ENCODE measurements at places on chromosomes 12 and 14.

GRCh38 chr12:75478116-75478794, 2.3 kb upstream of the GLIPR1 start:
- DNase-seq = no peak

DNA sequence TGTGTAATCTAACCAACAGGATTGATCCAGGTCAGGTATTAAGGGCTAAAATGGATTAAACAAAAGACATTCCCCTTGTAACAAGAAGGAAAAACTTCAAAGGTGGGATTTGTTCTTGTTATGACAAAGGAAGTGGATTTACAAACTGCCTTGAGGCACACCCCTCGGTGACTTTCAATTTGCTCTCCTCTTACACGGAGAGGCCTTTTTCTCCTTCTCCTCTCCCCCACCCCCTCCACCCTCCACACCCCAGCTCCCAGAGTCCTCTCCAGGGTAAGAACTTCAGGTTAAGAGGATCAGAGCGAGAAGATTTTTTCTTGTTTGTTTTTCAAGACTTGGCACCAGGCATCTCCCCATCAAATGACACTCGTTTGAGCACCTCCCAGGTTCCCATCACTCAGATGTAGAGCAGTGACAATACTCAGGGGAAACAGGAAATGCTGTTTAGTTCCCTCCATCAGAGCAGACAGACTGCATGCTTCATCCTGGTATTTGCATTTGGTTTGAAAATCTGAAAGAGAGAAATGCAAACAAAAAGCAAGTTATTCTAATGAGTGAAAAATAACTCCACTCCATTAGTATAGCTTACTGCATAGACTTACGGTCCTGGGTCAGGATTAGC, 77.6 kb upstream of the TMEM260 start:
- no peak for DNase-seq

GRCh38 chr12:107955966-107956643, 173.0 kb upstream of the WSCD2 start:
- DNase-seq = peak; percentile 7

- no peak for DNase-seq
Measured at GRCh38 chr14:104007121-104007520, 64.8 kb upstream of the RD3L start.

DNA sequence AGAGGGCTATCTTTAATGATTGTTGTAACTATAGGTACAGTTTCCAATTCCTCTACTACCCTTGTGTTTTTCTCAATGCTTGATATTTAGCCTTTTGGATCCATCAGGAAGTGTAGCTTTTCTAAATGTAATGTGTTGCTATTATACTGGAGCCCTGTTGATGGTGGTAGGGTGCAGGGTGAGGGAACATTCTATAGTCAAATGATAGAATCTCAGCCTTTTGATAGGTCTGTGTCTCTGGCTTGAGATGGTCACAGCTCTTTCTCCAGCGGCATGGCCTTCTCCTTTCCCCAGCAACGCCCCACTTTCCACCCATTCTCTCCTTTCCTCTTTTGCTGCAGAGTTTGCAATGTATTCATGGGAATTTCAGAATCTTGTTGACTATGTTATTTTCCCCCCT, 398.6 kb downstream of the RERGL start:
- DNase-seq = no peak

- peak; percentile 71 for DNase-seq
Measured at GRCh38 chr14:74501135-74501614, 7.6 kb downstream of the ISCA2 start.

GRCh38 chr12:38697289-38697688, 208.1 kb downstream of the CPNE8 start:
- no peak for DNase-seq

DNA sequence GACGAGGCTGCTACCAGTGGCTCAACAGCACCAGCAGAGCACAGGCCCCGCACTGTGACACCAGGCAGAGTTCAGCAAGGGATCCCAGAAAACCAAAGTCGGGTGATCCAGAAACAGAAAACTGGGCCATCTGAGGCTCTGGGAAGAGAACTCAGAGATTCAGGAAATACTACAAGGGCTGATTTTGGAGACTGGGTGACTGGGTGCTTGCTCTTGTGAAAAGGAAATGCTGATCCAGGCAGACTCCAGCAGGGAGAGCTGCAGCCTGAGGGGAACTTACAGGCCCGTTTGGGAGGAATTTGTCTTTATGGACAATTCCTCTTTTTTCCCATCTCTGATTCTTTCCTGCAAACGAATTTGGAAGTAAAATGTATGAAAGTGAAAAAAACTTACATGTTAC, 28.2 kb downstream of the FOXN3 start:
- no peak for DNase-seq

DNA sequence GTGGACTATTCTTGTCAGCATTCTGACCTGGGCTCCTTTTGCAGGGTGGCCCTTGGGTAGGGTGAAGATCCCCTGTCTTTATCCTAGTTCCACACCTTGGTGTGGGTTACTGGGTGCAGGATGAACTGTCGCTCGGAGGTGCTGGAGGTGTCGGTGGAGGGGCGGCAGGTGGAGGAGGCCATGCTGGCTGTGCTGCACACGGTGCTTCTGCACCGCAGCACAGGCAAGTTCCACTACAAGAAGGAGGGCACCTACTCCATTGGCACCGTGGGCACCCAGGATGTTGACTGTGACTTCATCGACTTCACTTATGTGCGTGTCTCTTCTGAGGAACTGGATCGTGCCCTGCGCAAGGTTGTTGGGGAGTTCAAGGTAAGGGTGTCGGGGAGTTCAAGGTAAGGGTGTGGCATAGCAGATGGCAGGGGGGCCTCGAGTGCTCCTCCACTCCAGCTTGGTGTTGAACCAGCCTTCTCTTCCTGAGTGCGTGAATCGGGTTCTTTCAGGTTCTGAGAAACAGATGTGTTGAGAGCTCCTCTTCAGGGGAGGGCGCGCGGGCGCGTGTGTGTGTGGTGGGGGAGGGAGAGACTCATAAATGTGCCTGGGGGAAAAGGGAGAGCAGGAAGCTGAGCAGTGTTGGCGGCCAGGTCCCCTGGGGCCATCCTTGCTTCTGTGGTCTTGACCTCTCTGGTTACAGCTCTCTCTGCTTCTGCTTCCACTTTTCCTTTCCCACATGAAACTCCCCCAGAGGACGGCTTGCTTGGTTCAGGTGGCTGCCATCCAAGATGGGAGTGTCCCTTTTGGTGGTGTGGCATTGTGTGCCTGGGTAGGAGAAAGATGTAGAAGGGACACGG, 4.0 kb downstream of the ATG101 start:
- no peak for DNase-seq

- DNase-seq = no peak
Measured at GRCh38 chr12:57837864-57838562, 8.5 kb downstream of the CTDSP2 start.

GRCh38 chr12:92271341-92271740, 125.7 kb upstream of the BTG1 start:
- no peak for DNase-seq

- DNase-seq = peak; percentile 49
Measured at GRCh38 chr14:60722357-60723115, 1.6 kb downstream of the SIX4 start.

- no peak for DNase-seq
Measured at GRCh38 chr12:96347130-96347699, 53.0 kb downstream of the CDK17 start.

- no peak for DNase-seq
Measured at GRCh38 chr12:65122703-65123102, 1.6 kb upstream of the WIF1 start.

GRCh38 chr12:77354766-77355362, 289.5 kb upstream of the E2F7 start:
- no peak for DNase-seq

- no peak for DNase-seq
Measured at GRCh38 chr12:11269607-11270006, at the start of gene PRB3. PRB3 (minus strand) TSS chr12:11269707; CDS start chr12:11269669, 38 bp downstream.

DNA sequence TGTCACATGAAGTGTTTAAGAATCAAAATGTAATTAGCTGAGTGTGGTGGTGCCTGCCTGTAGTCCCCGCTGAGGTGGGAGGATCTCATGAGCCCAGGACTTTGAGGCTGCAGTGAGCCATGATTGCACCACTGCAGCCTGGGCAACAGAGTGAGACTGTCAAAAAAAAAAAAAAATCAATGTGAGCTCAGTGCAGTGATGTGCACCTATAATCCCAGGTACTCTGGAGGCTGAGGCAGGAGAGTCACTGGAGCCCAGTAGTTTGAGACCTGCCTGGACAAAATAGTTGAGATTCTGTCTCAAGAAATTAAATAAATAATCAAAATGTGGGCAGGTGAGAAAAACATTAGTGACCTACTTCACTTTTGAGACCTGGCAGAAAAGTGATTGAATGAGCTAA, 140.0 kb downstream of the MON2 start:
- no peak for DNase-seq

DNA sequence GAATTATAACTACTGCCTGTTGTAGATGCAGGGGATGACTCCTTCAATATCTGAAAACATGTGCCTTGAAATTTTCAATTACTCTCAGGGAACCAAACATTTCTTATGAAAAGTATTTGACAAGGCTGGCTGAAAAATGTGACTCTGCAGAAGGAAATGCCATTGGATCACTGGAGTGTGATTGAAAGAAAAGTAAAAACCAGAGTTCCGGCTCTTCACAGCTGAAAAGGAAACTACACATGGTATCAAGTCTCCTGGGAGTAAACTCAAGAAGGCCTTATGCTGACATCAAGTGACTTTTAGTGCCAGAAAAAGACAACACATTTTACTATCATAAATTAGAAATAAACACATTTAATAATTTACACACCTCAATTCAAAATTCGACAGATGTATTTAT, 693.0 kb downstream of the LRFN5 start:
- DNase-seq = no peak

- no peak for DNase-seq
Measured at GRCh38 chr12:103833095-103833775, 7.8 kb downstream of the NT5DC3 start.

DNA sequence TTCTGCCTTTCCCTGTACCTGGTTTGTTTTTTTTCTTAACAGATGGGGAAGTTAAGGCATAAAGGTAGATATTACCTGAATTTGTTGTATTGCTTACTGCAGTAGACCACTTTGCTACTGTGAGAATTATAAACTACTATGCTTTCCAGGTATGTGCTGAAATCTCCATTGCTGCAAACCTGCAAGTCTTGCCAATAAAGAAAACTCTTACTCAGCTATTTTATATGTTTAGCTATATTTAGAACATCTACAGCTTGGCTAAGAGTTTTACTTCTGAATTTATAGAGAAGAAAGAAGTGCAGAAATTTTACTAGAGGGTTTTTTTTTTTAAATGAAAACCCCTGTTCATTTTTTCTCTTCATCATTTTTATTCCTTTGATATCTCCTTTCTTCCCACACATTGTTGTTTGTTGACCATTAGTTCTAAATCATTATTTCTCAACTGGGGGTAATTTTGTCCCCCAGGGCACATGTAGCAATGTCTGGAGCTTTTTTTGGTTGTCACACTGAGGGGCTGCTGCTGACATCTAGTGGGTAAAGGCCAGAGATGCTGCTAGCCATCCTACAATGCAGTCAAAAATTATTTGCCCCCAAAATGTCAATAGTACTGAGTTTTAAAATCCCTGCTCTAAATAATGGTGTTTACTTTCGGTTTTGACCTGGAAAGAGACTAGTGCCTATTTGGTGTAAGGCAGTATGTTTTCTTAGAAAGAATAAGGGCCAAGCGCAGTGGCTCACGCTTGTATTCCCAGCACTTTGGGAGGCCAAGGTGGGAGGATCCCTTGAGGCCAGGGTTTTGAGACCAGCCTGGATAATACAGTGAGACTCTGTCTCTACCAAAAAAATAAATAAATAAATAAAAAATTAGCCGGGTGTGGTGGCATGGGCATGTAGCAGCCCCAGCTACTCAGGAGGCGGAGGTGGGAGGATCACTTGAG, 48.6 kb downstream of the PCNX1 start:
- DNase-seq = no peak

DNA sequence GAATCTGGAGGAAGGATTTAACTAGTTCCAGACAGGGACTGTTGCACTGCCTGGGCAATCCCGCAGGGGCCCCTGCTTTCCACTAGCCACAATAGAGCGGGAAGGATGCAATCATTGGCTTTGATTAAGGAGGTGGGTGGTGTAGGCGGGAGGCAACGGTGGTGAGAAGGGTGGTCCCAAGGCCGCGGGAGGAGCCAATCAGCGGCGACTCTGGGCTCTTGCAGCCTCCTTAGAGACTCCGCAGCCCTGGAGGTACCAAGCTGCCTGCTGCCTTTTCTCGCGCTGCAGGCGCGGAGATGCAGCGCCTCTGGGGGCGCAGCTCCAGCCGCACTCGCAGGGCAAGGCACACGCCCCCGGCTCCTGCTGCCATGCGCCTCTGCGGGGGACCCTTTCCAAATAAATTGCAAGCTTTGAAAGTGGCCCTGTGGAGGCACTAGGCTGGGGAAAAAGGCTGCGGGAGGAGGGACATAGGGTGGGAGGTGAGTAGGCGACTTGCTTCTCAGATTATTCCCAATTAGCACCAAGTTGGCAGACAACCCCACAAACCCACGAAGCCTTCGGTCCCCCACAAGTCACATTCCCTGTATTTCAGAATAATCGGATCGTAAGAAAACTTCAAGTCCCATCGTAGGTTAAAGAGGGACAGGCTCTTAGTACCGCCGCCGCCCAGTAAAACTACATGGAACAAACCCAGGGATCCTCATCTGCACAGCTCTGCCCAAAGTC, 858 bp upstream of the KCNA1 start:
- peak; percentile 52 for DNase-seq

DNA sequence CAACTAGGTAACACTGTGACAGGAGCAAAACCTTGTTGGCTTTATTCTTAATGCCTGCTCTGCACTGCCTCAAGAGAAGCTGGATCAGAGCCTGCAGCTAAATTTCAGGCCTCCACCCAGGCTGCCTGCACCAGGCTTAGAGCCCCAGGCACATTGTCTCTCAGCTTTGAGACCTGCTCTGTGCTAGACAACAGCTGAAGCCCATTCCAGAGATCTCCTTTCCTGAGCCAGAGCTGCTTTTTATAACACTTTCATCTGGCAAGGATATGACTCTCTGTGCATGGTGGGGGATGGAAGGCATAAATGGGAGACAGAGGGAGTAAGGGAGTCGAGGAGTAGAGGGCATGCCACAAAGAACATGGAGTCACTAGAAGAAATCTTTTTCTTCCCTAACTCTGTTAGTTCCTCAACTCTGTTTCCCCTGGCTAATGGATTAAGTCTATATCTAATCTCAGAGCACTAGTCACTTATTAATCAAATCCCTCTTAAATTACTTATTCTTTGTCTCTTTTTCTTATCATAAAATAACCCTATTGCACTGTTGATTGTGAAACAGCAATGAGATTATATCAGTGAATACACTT, 27.1 kb upstream of the LUM start:
- DNase-seq = no peak

DNA sequence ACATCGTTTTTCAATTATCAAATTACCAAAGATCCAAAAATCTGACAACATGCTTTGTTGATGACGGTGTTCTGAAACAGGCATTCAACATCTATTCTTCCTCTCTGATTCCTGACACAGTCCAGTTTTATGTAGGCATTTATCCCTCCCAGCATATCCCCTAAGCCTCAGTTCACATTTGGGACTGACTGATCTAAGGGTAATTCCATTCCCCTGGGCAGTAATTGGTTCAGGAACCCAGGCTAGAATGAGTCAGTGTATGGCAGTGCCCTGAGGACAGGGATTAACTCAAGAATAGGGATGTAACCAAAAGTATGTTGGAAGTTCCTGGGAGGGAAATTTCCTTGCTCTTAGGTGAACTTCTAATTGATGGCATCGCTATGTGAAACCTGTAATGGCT, 10.3 kb upstream of the PCNX1 start:
- DNase-seq = no peak
